Esophagus squamous epithelium (tissue), 5 donors: ENCODE measurements at places on chromosomes 4 and X. TPM values are rescaled to one million over a fixed set of nuclear protein-coding genes. Genes with fewer than 3 reads are reported as not detected.

The CCDC110 gene
- total RNA-seq: 1.1 TPM

DNA sequence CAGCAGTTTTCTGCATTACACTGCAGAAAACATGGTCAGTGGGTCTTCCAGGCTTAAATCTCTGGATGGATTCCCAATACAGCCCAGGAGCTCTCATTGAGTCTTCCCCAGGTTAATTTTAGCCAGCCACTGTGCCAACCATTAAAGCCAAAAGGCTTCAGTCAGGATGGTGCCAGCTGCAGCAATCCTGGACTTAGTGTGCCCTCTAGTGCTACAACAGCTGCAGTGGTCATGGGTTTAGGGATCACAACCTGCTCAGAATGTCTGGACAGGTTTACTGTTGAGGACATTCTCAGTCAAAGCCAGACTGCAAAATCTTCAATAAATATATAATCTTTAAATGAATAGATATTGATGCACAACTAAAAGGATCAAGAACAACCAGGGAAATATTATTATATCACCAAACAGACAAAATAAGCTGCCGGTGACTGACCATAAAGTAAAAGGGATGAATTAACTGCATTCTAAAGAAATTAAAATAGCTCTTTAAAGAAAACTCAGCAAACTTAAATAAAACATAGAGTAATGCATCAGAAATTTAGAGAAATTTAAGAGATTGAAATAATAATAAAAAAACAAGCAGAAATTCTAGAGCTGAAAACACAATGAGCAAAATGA is 639.9 kb downstream of the SPOCK3 start:
- H3K36me3 ChIP-seq: no peaks in the 10 kb centered on the region
- no peak overlapping the region for H3K4me3 ChIP-seq
- DNase-seq: no peak
- no peak overlapping the region for H3K27ac ChIP-seq
- no peaks in the 10 kb centered on the region for H3K4me1 ChIP-seq

DNA sequence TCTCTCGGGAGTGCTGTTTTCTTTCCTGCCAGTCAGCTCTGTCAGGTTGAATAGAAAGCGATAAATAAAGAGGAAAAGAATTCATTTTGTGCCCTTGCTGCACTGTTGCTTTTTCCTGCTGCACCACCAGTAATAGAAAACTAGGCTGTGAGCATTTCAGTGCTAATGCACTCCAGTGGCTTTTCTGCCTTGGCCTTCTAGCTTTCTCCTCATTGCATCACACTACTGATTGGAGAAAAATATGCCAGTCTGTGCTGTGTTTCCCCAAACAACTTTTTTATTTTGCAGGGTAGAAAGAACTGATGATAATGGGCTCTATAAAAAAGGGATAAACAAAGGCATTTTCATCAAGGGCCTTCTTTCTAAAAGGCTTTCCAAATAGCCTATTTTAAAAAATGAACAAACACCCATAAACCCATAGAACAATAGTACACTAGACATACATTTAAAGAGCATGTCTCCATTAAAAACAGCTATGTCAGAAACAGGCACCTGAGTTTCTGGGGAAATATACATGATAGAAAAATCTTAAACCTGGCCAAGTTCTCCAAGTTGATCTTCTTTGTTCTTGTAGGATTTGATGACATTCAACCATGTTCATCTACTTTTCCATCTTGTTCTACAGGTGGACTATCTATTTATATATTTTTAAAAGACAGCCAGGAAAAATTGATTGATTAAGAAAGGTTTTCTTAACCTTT is 86.3 kb downstream of the GPRIN3 start:
- no peaks in the 10 kb centered on the region for H3K27me3 ChIP-seq
- H3K36me3 ChIP-seq: no peaks in the 10 kb centered on the region
- no peak for DNase-seq
- H3K4me3 ChIP-seq: no peak overlapping the region
- H3K27ac ChIP-seq: no peak overlapping the region

- H3K4me3 ChIP-seq: no peak overlapping the region
- no peak for DNase-seq
- H3K36me3 ChIP-seq: no peaks in the 10 kb centered on the region
- no peak overlapping the region for H3K27ac ChIP-seq
These were observed 161.3 kb upstream of the USP38 start for GRCh38 chr4:143023239-143023918.

The SOX3 gene
- not detected for total RNA-seq

GRCh38 chr4:184751585-184751956 is 17.7 kb upstream of the CENPU start:
- H3K27ac ChIP-seq: no peak overlapping the region
- H3K4me1 ChIP-seq: peaks cover 25% of the 10 kb centered on the region
- DNase-seq: no peak
- H3K4me3 ChIP-seq: no peak overlapping the region
- H3K27me3 ChIP-seq: no peaks in the 10 kb centered on the region
- no peaks in the 10 kb centered on the region for H3K36me3 ChIP-seq

- H3K36me3 ChIP-seq: no peaks in the 10 kb centered on the region
- H3K27ac ChIP-seq: no peak overlapping the region
- DNase-seq: no peak
- no peaks in the 10 kb centered on the region for H3K4me1 ChIP-seq
- no peaks in the 10 kb centered on the region for H3K27me3 ChIP-seq
- no peak overlapping the region for H3K4me3 ChIP-seq
These were observed 591.9 kb downstream of the TECRL start for GRCh38 chr4:63817196-63817865.

DNA sequence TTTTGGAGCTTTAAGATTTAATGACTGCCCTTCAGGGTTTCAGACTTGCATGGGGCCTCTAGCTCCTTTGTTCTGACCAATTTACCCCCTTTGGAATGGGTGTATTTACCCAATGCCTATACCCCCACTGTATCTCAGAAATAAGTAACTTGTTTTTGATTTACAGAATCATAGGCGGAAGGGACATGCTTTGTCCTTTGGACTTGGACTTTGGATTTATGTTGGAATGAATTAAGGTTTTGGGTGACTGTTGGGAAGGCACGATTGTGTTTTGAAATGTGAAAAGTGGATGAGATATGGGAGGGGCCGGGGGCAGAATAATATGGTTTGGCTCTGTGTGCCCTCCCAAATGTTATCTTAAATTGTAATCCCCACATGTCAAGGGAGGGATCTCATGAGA is 1824.7 kb downstream of the PCDH7 start:
- no peaks in the 10 kb centered on the region for H3K4me1 ChIP-seq
- H3K27me3 ChIP-seq: no peaks in the 10 kb centered on the region
- H3K27ac ChIP-seq: no peak overlapping the region
- H3K4me3 ChIP-seq: no peak overlapping the region

The PHOX2B gene
- total RNA-seq: not detected

- H3K27me3 ChIP-seq: no peaks in the 10 kb centered on the region
- no peaks in the 10 kb centered on the region for H3K36me3 ChIP-seq
- H3K27ac ChIP-seq: no peak overlapping the region
- no peaks in the 10 kb centered on the region for H3K4me1 ChIP-seq
- no peak for DNase-seq
- H3K4me3 ChIP-seq: no peak overlapping the region
These were observed 135.1 kb downstream of the IRS4 start for GRCh38 chrX:108601276-108601675.

GRCh38 chr4:37873386-37873785 is 17.5 kb upstream of the TBC1D1 start:
- no peak for DNase-seq
- no peak overlapping the region for H3K27ac ChIP-seq

DNA sequence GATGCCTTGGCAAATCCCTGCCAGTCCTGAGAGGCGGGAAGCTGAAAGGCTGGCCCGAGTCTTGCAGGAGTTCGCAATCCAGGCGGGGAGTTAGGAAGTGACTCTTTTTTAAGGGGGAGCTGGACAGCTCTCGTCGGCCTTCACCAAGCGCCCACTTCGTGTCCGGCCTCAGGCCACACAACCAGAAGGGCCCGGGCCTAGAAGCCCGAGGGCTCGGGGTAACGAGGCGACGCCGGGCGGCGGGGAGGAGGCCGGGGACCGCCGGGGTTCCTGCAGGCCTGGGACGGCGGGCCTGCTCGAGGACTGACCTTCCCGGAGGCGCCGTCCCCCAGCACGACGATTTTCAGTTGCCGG is 395 bp downstream of the RAB28 start:
- no peaks in the 10 kb centered on the region for H3K36me3 ChIP-seq
- no peaks in the 10 kb centered on the region for H3K27me3 ChIP-seq
- no peak for DNase-seq
- H3K27ac ChIP-seq: peak overlapping the region; percentile 92
- peak overlapping the region; percentile 91 for H3K4me3 ChIP-seq
- H3K4me1 ChIP-seq: peaks cover 11% of the 10 kb centered on the region

DNA sequence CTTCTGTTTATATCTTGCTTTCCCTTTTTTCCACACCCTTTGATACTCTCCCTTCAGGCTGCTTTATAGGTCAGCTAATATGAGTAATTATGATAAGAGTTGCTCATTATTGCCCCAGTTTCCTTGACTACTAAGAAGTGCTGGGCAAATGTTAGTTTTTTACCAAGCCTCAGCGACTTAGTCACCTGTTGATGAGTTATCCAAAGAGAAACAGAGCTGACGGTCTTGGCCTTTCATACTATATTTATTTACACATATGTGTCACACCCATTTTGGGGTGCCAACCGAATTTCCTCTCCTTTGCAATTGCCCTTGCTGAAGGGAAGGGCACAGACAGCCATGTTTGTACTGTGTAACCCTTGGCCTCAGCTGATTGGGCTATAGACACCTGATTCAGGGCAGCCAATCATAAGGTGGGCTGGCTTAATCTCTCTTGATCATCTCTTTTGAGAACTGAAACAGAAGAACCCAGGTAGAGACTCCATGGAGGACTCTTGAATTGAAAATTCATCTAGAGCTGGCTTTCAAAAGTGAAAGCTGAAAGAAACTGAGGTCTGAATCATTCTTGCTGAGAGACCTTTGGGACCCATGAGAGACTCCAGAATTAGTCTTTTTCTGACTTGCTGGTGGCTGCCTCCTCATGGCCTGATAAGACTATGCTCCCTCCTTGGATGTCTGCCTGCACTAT is 111.7 kb upstream of the RPS6KA3 start:
- no peak overlapping the region for H3K4me3 ChIP-seq
- no peaks in the 10 kb centered on the region for H3K4me1 ChIP-seq
- H3K27me3 ChIP-seq: no peaks in the 10 kb centered on the region
- no peaks in the 10 kb centered on the region for H3K36me3 ChIP-seq

- peaks cover 45% of the 10 kb centered on the region for H3K4me1 ChIP-seq
- no peak overlapping the region for H3K4me3 ChIP-seq
- H3K27ac ChIP-seq: peak overlapping the region; percentile 58
- H3K36me3 ChIP-seq: no peaks in the 10 kb centered on the region
These were observed 10.1 kb downstream of the SH3D19 start for GRCh38 chr4:151315212-151315886.

The SPANXN5 gene
- total RNA-seq: not detected

The MXRA5 gene
- total RNA-seq: 4.5 TPM

The NUDT11 gene
- 1.1 TPM for total RNA-seq

GRCh38 chr4:126956184-126956897 is 676.4 kb upstream of the INTU start:
- H3K4me3 ChIP-seq: no peak overlapping the region
- no peaks in the 10 kb centered on the region for H3K27me3 ChIP-seq
- no peak overlapping the region for H3K27ac ChIP-seq
- peaks cover 9% of the 10 kb centered on the region for H3K4me1 ChIP-seq
- H3K36me3 ChIP-seq: no peaks in the 10 kb centered on the region

The RASGEF1B gene
- total RNA-seq: 10.1 TPM

The ANOS1 gene
- total RNA-seq: 3.8 TPM

- no peak overlapping the region for H3K4me3 ChIP-seq
- DNase-seq: no peak
- H3K27me3 ChIP-seq: no peaks in the 10 kb centered on the region
- H3K27ac ChIP-seq: no peak overlapping the region
These were observed 157.8 kb downstream of the ANTXR2 start for GRCh38 chr4:79915246-79915645.

DNA sequence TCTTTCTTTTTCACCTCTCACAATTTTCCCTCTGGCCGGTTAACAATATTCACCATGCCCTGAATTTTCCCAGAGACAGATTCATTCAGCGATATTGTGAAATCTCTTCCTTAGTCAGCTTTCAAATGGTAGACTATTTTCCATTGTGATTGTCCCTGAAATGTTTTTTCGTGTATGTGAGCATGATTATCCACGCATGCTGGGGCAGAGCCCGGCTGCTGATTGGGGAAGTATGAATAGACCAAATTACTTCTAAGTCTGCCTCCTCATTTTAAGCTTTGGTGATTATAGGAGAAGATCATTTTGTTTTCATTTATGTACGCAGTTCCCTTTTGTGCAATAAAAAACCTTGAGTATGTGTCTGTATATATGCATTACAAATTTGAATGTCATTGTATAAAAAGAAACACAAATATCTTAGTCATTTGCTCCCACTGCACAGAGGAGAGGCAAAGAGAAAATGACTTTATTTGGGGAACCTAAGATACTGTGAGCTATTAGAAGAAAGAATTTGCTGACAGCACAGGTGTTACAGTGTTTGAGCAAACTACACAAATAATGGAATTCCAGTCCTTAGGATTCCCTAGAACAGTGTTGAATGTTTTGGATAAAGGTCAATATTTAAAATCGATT is 11.3 kb downstream of the DTHD1 start:
- H3K27ac ChIP-seq: peak overlapping the region; percentile 64
- no peaks in the 10 kb centered on the region for H3K27me3 ChIP-seq
- H3K4me1 ChIP-seq: no peaks in the 10 kb centered on the region
- H3K36me3 ChIP-seq: no peaks in the 10 kb centered on the region

GRCh38 chr4:116839826-116840225 is 245.6 kb downstream of the TRAM1L1 start:
- DNase-seq: no peak
- H3K4me3 ChIP-seq: no peak overlapping the region
- no peaks in the 10 kb centered on the region for H3K4me1 ChIP-seq
- H3K27ac ChIP-seq: no peak overlapping the region
- no peaks in the 10 kb centered on the region for H3K36me3 ChIP-seq
- H3K27me3 ChIP-seq: no peaks in the 10 kb centered on the region

GRCh38 chrX:40478474-40479065 is 102.2 kb upstream of the ATP6AP2 start:
- H3K27me3 ChIP-seq: no peaks in the 10 kb centered on the region
- no peaks in the 10 kb centered on the region for H3K36me3 ChIP-seq
- no peak for DNase-seq
- no peaks in the 10 kb centered on the region for H3K4me1 ChIP-seq
- H3K27ac ChIP-seq: no peak overlapping the region
- no peak overlapping the region for H3K4me3 ChIP-seq

- no peaks in the 10 kb centered on the region for H3K36me3 ChIP-seq
- DNase-seq: no peak
These were observed 11.4 kb downstream of the FRAS1 start for GRCh38 chr4:78068481-78068880.

- no peak overlapping the region for H3K27ac ChIP-seq
- H3K36me3 ChIP-seq: no peaks in the 10 kb centered on the region
- no peak overlapping the region for H3K4me3 ChIP-seq
These were observed 5.1 kb downstream of the PSAPL1 start for GRCh38 chr4:7429601-7430078.

GRCh38 chrX:54415534-54416350 is 24.5 kb upstream of the TSR2 start:
- no peaks in the 10 kb centered on the region for H3K4me1 ChIP-seq
- H3K27me3 ChIP-seq: no peaks in the 10 kb centered on the region
- no peak for DNase-seq

The SYNPO2 gene
- total RNA-seq: 19.0 TPM
